Brain (organoid and tissue), 16 donors: ENCODE measurements at places on chromosomes 12 and 14. TPM values are rescaled to one million over a fixed set of nuclear protein-coding genes. Genes with fewer than 3 reads are reported as not detected.

Gene IFNG-AS1
- not detected for polyA plus RNA-seq

Gene PPP2R3C
- 24.0 TPM for polyA plus RNA-seq

Gene TM7SF3
- polyA plus RNA-seq, result 42.8 TPM

Gene TCL1A
- not detected for polyA plus RNA-seq

Gene NGB
- 28.3 TPM for polyA plus RNA-seq
